Activated naive CD4-positive, alpha-beta T cell treated with anti-CD3 and anti-CD28 coated beads, Interleukin-2, amount 10 ng/mL, durations not matched to agents 7 days and 5 days (primary cell): ENCODE measurements at places on chromosomes 16 and 17.

DNA sequence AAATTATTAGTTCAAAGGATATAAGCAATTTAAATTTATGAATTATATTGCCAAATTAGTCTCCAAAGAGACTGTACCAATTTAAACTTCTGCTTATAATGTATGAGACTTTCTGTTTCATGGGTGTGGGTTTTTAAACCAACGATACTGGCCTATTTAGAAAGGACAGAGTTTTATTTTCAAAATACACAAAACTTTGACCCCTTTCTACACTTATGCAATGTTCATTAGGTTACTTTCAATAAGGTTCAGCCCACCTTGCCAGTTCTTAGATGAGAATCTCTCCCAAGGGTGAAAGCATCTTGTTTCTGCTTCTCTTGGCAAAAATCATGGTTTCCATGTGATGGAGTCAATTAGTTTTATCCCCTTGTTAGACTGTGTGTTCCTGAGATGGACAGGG, 84.7 kb downstream of the MYO1D start:
- no peak for DNase-seq

GRCh38 chr16:69932228-69932627, 18.9 kb upstream of the CLEC18A start:
- DNase-seq: no peak

GRCh38 chr16:66255647-66256046, 110.8 kb upstream of the CDH5 start:
- DNase-seq: no peak

DNA sequence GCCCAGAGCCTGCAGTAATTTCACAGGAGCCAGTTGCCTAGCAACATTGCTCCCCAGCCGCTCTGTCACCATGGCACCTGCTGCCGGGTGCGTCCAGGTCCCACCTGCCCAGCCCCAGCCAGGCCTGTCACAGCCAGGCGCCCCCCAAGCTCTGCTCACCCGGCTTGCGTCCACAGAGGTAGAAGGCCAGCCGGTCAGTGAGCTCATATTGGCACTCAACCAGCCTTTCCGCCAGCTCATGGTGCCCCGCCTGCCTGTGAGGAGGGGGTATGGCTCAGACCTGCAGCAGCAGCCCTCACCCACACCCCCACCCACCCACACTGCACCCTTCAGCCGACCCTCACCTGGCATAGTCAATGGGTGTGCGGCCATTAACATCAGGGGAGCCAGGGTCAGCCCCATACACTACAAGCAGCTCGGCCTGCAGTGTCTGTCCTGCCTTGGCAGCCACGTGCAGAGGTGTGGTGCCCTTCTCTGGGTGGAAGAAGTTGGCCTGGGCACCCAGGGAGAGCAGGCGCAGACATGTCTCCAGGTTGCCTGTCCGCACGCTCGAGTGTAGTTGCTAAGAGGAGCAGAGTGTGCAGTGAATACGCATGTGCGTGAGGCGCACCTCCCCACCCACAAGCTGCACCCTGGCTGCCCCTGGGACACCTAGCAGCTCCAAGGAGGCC, 7.7 kb downstream of the GIT1 start:
- DNase-seq: no peak

DNA sequence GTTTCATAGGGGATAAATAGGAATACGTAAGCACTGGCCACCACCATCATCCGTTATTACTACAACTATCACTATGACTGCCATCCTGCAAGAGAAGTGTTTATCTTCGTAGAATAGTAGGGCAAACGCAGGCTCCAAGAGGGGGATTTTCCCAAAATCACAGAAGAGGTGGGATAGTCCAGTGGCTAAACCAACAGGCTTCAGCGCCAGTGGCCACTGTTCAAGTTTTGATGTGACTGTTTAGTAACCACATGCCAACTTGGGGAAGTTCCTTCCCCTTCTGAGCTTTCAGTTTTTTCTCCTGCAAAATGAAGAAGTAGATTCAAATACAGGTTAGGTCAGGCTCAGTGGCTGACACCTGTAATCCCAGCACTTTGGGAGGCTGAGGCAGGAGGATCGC, 60.7 kb upstream of the GRIN2A start:
- DNase-seq: no peak

- DNase-seq: no peak
These were observed 21.7 kb upstream of the PAFAH1B1 start for GRCh38 chr17:2571523-2572303.

DNA sequence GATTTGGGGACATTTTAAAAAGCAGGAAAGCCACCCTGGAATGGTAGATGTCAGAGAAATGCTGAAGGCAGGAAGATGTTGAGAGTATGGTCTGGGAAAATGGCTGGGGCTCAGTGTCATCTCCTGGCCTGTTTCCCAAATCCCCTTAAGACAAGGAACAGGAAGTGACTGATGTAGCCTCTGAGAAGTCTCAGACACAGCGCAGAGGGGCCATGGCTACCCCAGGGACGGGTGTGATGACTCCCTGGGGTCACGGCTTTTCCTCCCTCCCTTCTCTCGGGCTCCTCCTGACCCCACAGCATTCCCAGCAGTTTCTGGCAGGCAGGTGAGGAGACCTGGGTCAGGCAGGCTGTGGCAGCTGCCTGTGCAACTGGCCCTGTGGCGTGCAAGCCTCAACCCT, 45.4 kb downstream of the RAP1GAP2 start:
- no peak for DNase-seq

DNA sequence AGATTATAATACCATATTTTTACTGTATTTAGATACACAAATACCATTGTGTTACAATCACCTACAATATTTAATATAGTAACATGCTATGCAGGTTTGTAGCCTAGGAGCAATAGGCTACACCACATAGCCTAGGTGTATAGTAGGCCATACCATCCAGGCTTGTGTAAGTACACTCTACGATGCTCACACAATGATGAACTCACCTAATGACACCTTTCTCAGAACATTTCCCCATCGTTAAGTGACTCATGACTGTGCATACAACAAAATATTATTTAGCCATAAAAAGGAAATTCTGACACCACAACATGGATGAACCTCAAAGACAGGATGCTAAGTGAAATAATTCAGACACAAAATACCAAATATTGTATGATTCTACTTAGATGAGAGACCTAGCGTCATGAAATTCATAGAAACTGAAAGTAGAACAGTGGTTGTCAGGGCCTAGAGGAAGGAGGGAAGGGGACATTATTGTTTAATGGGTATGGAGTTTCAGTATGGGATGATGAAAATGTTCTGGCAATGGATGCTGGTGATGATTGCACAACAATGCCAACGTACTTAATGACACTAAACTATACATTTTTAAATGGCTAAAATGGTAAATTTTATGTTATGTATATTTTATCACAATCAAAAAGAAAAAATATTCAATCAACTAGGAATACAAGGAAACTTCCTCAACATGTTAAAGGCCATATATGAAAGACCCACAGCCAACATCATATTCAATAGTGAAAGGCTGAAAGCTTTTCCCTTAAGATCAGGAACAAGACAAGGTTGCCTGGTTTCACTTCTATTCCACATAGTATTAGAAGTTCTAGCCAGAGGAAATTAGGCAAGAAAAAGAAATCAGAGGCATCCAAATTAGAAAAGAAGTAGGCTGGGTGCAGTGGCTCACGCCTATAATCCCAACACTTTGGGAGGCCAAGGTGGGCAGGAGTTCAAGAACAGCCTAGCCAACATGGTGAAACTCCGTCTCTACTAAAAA, 5.9 kb upstream of the C16orf87 start:
- no peak for DNase-seq

GRCh38 chr17:65626451-65626850, 65.0 kb upstream of the AXIN2 start:
- no peak for DNase-seq
